ENCODE measurements at places on chromosomes 2 and 18. TPM values are rescaled to one million over a fixed set of nuclear protein-coding genes. Genes with fewer than 3 reads are reported as not detected.

The TTL gene
- total RNA-seq = 28.8 TPM

The DNAH6 gene
- total RNA-seq = 1.5 TPM

The SULT1C4 gene
- total RNA-seq = not detected

The ZNF385B gene
- total RNA-seq = not detected

The LINC00305 gene
- not detected for total RNA-seq

The TDRD15 gene
- not detected for total RNA-seq

The DCC gene
- total RNA-seq = not detected

The ZSWIM2 gene
- total RNA-seq = not detected

The C2orf15 gene
- total RNA-seq = 1.9 TPM

The GPR35 gene
- total RNA-seq = 50.7 TPM

The SIGLEC15 gene
- total RNA-seq = not detected

The SPOPL gene
- total RNA-seq = 12.1 TPM

The THADA gene
- 39.5 TPM for total RNA-seq

The REG1B gene
- total RNA-seq = not detected

The ANO7 gene
- total RNA-seq = 0.90 TPM

The MCM6 gene
- total RNA-seq = 237 TPM

The UBE2E3 gene
- total RNA-seq = 37.8 TPM

The EPB41L5 gene
- 5.3 TPM for total RNA-seq

The REG3A gene
- total RNA-seq = not detected

The UGT1A8 gene
- not detected for total RNA-seq

The RAB6C gene
- 0.14 TPM for total RNA-seq

The HSPE1 gene
- 75.0 TPM for total RNA-seq

The TMEM37 gene
- not detected for total RNA-seq

The COL4A4 gene
- total RNA-seq = 0.02 TPM

The C1QL2 gene
- total RNA-seq = not detected

The FAP gene
- not detected for total RNA-seq

The LHCGR gene
- not detected for total RNA-seq

The MAP2 gene
- total RNA-seq = 0.31 TPM

The TMEM237 gene
- total RNA-seq = 19.3 TPM

The ASXL3 gene
- total RNA-seq = not detected

The SLC4A3 gene
- total RNA-seq = not detected

The SCN7A gene
- total RNA-seq = not detected

The SP9 gene
- total RNA-seq = not detected

The PROC gene
- 0.42 TPM for total RNA-seq

The CAPN14 gene
- total RNA-seq = 0.60 TPM

The CDH19 gene
- total RNA-seq = not detected

The INPP5D gene
- 64.8 TPM for total RNA-seq

The CNRIP1 gene
- not detected for total RNA-seq

The RGPD3 gene
- total RNA-seq = 0.24 TPM

The MGAT4A gene
- 108 TPM for total RNA-seq

The KRTCAP3 gene
- 13.4 TPM for total RNA-seq

The HEATR5B gene
- 12.4 TPM for total RNA-seq

The FOXI3 gene
- total RNA-seq = not detected

The KCNG2 gene
- total RNA-seq = not detected

Measured in activated T-cell treated with anti-CD3 and anti-CD28 coated beads, Interleukin-2, amount 50 U/mL, for 72 hours (primary cell).